Sigmoid colon (tissue), 7 donors: ENCODE measurements at places on chromosomes 13 and 19. TPM values are rescaled to one million over a fixed set of nuclear protein-coding genes. Genes with fewer than 3 reads are reported as not detected.

The FFAR2 gene
- not detected for total RNA-seq

The FUT1 gene
- 0.71 TPM for total RNA-seq

The NPHS1 gene
- total RNA-seq = not detected

The PIH1D1 gene
- 99.6 TPM for total RNA-seq

The C5AR2 gene
- total RNA-seq = 1.1 TPM

The CEACAM6 gene
- 0.28 TPM for total RNA-seq

DNA sequence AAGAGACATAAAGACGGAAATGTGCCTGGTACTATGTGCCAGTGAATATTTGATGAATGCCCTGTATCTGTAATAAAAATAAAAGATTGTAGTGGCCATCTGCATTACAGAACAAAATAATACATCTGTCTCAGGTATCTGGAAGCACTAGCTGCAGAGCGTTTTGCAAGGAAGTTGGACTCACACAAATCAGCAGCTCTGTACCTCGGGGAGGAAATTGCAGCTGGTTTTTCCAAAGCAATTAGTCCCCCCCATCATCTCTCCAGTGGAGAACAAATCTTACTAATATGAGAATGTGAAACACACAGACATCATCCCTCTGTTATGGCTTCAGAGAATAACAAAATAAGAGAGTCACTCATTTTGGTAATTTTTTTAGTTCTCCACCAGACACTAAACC, 245.3 kb downstream of the ITGBL1 start:
- no peaks in the 10 kb centered on the region for H3K36me3 ChIP-seq
- no peak overlapping the region for H3K27ac ChIP-seq
- no peak for DNase-seq

DNA sequence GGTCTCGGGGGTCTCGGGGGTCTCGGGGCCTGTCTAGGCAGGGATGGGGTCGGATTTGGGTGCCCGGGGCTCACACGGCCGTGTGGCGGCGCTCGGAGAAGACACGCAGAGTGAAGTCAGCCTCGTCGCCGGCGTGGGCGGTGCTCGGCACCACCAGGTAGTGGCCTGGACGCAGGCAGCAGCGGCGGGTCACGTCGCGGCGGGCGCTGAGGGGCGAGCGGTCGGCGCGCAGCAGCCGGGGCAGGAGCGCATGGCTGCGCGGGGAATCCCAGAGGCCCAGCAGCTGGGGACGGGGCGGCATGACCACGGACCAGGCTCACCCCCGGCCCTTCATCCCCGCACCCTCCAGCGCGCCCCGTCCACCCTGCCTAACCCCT, 8.2 kb downstream of the CAPN12 start:
- H3K27ac ChIP-seq = peak overlapping the region; percentile 47
- peak; percentile 76 for DNase-seq
- H3K4me3 ChIP-seq = peak overlapping the region; percentile 51
- peaks cover 8% of the 10 kb centered on the region for H3K4me1 ChIP-seq

- no peaks in the 10 kb centered on the region for H3K4me1 ChIP-seq
- no peak overlapping the region for H3K4me3 ChIP-seq
- no peak for DNase-seq
- no peaks in the 10 kb centered on the region for H3K27me3 ChIP-seq
- no peak overlapping the region for H3K27ac ChIP-seq
Measured at GRCh38 chr13:43227721-43228120, 204.3 kb downstream of the DNAJC15 start.

DNA sequence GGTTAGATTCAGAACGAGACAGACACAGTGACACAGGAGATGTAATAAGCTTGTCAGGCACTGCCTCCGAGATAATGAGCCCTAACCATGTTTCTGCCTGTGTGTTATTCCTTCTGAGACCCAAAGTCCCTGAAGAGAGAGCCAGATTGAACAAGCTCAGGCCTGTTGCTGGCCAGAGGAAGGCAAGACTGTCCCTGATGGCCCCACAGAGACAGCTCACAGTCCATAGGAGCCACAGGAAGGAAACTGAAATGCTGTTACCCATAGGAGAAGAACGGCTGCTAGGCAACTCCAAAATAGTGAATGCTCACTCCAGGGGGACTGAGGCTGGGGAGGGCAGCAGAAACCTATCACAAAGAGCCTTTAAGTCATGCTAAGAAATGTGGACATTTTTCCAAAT, 31.8 kb upstream of the RFXAP start:
- H3K27me3 ChIP-seq = no peaks in the 10 kb centered on the region
- H3K27ac ChIP-seq = no peak overlapping the region
- no peak overlapping the region for H3K4me3 ChIP-seq
- DNase-seq = no peak

- no peak overlapping the region for H3K4me3 ChIP-seq
- no peaks in the 10 kb centered on the region for H3K36me3 ChIP-seq
- H3K27ac ChIP-seq = no peak overlapping the region
- peaks cover 99% of the 10 kb centered on the region for H3K27me3 ChIP-seq
- DNase-seq = no peak
Measured at GRCh38 chr13:112064222-112064621, 2.7 kb upstream of the SOX1 start.

DNA sequence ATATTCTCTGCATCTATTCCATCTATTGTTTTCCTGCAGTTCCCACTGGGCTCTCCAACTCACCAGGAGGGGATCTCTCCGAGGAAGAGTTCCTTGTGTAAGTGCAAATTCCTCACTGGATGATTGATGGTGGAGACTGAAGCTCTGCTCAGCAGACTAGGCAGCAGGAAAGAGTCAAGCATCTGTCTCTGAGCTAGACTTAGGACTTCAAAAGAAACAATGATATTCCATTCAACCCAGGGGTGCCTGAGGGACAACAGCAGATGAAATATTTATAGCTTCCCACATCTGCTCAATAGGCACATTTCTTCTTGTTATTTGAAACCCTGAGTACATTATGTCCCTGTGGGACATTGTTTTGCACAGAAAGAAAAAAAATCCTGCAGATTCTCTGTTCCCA, at the start of the genes OR7A5 and OR7C1:
Gene OR7A5 (minus strand): TSS at position 175 of the 400 bp plus-strand sequence. CDS start 6,944 bp downstream, outside the sequence.
Gene OR7C1 (minus strand): TSS at position 175 of the 400 bp plus-strand sequence. CDS start 35,049 bp downstream, outside the sequence.
- no peaks in the 10 kb centered on the region for H3K4me1 ChIP-seq
- H3K4me3 ChIP-seq = no peak within 1 kb of the TSS
- no peak within 1 kb of the TSS for H3K27ac ChIP-seq
- no peaks in the 10 kb centered on the region for H3K27me3 ChIP-seq
- no peak for DNase-seq

DNA sequence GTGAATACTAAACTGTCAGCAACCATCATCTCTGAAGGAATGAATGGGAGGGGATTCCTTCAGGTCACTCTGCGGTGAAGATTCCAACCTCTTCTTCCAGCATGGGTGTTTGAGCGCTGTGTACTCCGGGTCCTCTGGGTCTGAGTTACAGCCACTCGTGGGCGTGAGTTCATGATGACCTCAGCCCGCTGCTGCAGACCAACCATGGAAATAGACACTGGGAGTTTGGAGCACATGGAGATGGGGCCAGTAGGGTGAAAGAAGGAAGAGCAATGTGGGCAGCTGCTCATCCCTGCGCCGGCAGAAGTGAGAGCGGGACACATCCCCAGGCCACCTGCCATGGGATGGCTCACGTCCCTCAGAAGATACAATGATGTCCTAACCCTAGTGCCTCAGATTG, 16.8 kb upstream of the RAB20 start:
- DNase-seq = no peak
- no peak overlapping the region for H3K27ac ChIP-seq
- H3K27me3 ChIP-seq = no peaks in the 10 kb centered on the region

- H3K27me3 ChIP-seq = no peaks in the 10 kb centered on the region
- DNase-seq = no peak
- H3K27ac ChIP-seq = no peak overlapping the region
- no peaks in the 10 kb centered on the region for H3K36me3 ChIP-seq
Measured at GRCh38 chr13:96968027-96968426, 26.2 kb downstream of the OXGR1 start.

DNA sequence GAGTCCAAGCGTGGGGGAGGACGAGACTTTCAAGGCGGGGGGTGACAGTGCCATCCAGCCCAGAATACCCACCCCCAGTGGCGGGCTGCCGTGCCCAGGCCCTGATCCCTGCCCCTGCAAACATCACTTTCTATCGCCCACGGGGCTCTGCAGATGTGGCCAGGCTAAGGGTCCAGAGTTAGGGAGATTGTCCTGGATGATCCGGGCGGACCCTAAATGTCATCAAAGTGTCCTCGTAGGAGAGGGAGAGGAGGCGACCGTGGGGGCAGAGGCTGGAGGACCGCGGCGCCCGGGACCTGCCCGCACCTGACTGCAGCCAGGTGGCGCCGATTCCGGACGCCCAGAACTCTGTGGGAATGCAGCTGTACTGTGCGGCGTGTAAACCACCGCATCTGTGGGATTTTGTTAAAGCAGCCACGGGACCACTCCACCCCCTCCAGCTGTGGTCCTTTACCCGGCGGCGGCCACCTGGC, 32.4 kb downstream of the GJA3 start:
- H3K4me3 ChIP-seq = peak overlapping the region; percentile 66
- H3K27me3 ChIP-seq = peaks cover 10% of the 10 kb centered on the region
- H3K27ac ChIP-seq = peak overlapping the region; percentile 89
- peaks cover 21% of the 10 kb centered on the region for H3K4me1 ChIP-seq

DNA sequence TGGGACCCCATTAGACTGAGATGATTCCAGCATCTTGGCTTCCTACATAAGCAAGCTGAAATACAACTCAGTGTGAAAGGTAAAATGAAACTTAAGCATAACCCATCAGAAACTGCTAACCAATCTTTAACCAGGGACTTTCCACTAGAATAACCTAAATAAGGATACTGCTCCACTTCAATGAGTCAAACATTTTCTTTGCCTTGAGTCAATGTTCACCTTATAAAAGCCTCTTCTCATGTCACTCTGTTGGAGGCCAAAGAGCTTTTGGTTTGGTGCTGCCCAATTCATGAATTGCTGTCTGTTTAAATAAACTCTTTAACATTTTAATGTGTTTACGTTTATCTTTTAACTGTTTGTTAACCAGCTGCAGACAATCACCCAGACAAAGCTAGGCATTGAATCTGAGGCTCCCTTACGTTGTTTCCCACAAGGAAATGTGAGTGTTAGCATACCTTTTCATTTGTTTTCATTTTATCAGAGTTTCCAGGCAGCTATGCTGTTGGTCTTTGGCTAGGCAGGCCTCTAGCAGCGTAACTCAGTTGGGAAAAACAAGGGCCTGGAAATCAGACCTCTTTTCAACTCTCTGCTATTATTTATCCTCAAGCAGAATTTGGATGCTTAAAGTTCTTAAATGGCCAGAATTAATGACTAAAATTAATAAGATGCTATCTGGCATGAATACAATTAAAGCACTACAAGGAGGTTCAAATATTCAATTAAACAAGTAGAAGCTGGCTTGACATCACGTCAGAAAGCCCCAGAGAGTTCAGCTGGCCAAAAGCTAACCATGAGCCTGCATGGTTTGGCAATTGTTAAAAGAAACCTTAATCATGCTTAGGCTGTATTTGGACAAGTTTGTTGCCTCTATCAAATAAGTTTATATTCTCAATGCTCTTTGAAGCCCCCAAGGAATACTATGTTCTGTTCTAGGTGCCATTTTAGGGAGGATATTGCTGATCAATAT, 200.2 kb downstream of the DCLK1 start:
- H3K4me1 ChIP-seq = peaks cover 58% of the 10 kb centered on the region
- DNase-seq = no peak
- H3K27me3 ChIP-seq = no peaks in the 10 kb centered on the region
- no peak overlapping the region for H3K4me3 ChIP-seq
- H3K27ac ChIP-seq = peak overlapping the region; percentile 41

GRCh38 chr13:113905942-113906341, 42.1 kb upstream of the GAS6 start:
- peaks cover 28% of the 10 kb centered on the region for H3K4me1 ChIP-seq
- H3K27me3 ChIP-seq = no peaks in the 10 kb centered on the region
- no peak overlapping the region for H3K27ac ChIP-seq
- no peaks in the 10 kb centered on the region for H3K36me3 ChIP-seq

DNA sequence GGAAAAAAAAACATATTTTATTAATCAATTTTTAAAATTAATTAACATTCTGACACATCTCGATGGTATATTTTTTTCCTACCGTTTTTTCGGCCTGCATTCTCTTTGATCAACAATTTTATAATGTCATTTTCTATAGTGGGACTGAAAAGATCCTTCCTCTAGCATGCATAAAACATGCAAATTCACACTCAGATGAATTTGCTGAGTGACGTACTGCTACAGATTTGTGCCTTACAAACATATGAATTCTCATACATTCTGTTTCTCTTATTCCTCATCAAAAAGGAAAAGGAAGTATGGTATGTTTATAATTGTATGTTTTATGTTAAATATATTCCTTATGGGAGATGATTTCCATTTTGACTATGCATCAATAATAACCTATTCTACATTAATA, 458.2 kb downstream of the TSHZ3 start:
- DNase-seq = no peak
- no peaks in the 10 kb centered on the region for H3K36me3 ChIP-seq
- H3K27me3 ChIP-seq = no peaks in the 10 kb centered on the region
- H3K4me3 ChIP-seq = no peak overlapping the region

DNA sequence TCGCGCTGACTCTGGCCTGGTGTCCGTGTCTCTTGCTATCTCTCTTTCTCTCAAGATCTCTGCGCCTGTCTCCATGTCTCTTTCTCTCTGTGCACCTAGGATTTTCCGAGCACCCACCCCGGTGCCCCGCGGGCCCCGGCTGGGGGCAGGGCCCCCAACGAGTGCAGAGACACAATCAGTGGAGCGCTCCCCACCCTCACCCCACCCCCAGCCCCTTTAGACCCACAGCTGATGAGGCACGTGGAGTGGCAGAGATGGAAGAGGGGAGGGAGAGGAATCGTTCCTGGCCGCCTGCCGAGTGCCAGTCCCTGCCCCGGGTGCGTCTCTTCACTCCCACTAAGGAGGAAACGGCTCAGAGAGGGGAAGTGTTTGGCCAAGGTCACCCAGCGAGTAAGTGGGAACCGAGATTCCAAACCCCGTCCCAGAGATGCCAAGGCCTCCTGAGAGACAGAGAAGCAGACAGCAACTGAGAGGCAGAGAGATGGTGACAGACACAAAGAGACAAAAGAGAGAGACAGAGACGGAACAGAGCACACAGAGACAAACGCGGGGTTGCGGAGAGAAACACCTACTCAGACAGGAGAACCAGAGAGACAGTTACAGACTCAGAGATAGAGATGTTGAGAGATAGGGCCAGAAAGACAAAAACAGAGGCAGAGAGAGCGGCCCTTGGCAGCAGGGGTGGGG, 626 bp upstream of the BCL3 start:
- DNase-seq = peak; percentile 89
- H3K27ac ChIP-seq = peak overlapping the region; percentile 90
- no peaks in the 10 kb centered on the region for H3K27me3 ChIP-seq
- peak overlapping the region; percentile 81 for H3K4me3 ChIP-seq
- H3K4me1 ChIP-seq = peaks cover 86% of the 10 kb centered on the region
- H3K36me3 ChIP-seq = peaks cover 3% of the 10 kb centered on the region
